ENCODE measurements at places on chromosomes 2 and 18. TPM values are rescaled to one million over a fixed set of nuclear protein-coding genes. Genes with fewer than 3 reads are reported as not detected.
A peak's percentile ranks its signal among the peaks of the same experiment; 100 is the strongest.

DNA sequence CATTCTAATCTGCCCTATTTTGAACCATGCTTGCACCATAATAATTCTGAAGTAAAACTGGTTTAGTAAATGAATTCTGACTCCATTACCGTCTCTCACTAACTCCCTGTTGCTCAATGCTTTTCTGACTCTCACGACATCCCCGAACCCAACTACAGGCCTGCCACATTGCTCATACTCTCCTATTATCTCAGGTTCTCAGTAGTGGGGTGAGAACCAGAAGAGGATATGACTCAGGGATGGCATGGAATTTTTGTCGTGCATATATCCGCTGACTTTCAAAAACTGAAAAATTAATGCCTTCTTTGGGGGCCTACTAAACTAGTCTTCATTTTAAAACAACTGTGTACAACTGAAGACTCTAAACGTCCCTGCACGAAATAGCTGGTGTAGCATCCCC is 34.3 kb downstream of the NETO1 start:
- no peaks in the 10 kb centered on the region for H3K4me1 ChIP-seq
- no peak for DNase-seq
- H3K36me3 ChIP-seq: no peaks in the 10 kb centered on the region
- H3K27me3 ChIP-seq: no peaks in the 10 kb centered on the region
- no peak overlapping the region for H3K4me3 ChIP-seq

- no peak overlapping the region for H3K27ac ChIP-seq
- no peak overlapping the region for H3K4me3 ChIP-seq
- H3K36me3 ChIP-seq: no peaks in the 10 kb centered on the region
- H3K27me3 ChIP-seq: no peaks in the 10 kb centered on the region
- DNase-seq: no peak
Observed at GRCh38 chr2:72415781-72416475, 268.3 kb upstream of the CYP26B1 start.

- no peaks in the 10 kb centered on the region for H3K4me1 ChIP-seq
- no peak overlapping the region for H3K4me3 ChIP-seq
- DNase-seq: no peak
- H3K27me3 ChIP-seq: no peaks in the 10 kb centered on the region
- no peak overlapping the region for H3K27ac ChIP-seq
Observed at GRCh38 chr2:29777161-29777560, 144.2 kb downstream of the ALK start.

GRCh38 chr2:38835990-38836389 is 39.7 kb downstream of the DHX57 start:
- H3K4me1 ChIP-seq: no peaks in the 10 kb centered on the region
- no peak for DNase-seq
- peaks cover 2% of the 10 kb centered on the region for H3K36me3 ChIP-seq

GRCh38 chr2:121804340-121804739 is 48.9 kb downstream of the TSN start:
- no peaks in the 10 kb centered on the region for H3K4me1 ChIP-seq
- DNase-seq: no peak
- no peak overlapping the region for H3K4me3 ChIP-seq
- H3K36me3 ChIP-seq: no peaks in the 10 kb centered on the region
- H3K27ac ChIP-seq: no peak overlapping the region

GRCh38 chr18:43158381-43158780 is 42.9 kb upstream of the RIT2 start:
- no peaks in the 10 kb centered on the region for H3K27me3 ChIP-seq
- H3K36me3 ChIP-seq: no peaks in the 10 kb centered on the region
- H3K4me1 ChIP-seq: no peaks in the 10 kb centered on the region
- no peak overlapping the region for H3K27ac ChIP-seq
- H3K4me3 ChIP-seq: no peak overlapping the region

DNA sequence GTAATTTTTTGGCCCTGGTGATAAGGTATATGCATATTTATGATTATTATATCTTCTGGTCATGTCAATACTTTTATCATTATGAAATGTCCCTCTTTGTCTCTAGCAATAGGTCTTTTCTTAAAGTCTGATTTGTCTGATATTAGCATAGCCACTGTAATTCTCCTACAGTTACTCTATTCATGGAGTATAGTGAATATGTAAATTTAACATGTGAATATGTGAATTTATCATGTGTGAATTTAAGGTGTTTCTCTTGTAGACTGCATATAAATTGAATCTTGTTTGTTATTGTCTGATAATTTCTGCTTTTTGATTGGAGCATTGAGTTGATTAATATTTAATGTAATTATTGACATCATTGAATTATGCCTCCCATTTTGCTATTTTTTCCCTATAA is 259.4 kb downstream of the HRH4 start:
- no peak overlapping the region for H3K4me3 ChIP-seq
- no peaks in the 10 kb centered on the region for H3K4me1 ChIP-seq
- H3K27me3 ChIP-seq: no peaks in the 10 kb centered on the region
- H3K36me3 ChIP-seq: no peaks in the 10 kb centered on the region

DNA sequence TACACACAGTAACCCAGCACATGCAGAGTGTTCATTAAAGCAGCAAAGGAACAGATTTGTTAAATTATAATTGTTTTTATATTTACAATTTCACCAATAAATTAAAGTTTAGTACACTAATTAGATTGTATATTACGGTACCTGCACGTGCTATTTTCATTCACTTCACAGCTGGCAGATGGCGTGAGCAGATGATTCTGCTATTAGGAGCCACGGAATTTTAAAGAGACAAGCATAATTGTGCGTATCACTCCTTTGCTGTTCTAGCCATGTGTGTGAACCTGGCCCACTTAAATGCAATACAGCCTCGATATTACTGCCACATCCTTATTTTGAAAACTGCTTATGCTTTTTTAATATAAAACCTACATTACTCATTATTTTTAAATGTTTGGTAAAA is 332.8 kb upstream of the SOX11 start:
- no peaks in the 10 kb centered on the region for H3K36me3 ChIP-seq
- H3K4me1 ChIP-seq: no peaks in the 10 kb centered on the region
- no peaks in the 10 kb centered on the region for H3K27me3 ChIP-seq
- no peak overlapping the region for H3K27ac ChIP-seq
- H3K4me3 ChIP-seq: no peak overlapping the region

- H3K36me3 ChIP-seq: no peaks in the 10 kb centered on the region
- H3K4me3 ChIP-seq: no peak overlapping the region
- H3K4me1 ChIP-seq: no peaks in the 10 kb centered on the region
- no peak overlapping the region for H3K27ac ChIP-seq
Observed at GRCh38 chr2:96143848-96144480, 1.3 kb downstream of the DUSP2 start.

- H3K4me3 ChIP-seq: peak overlapping the region; percentile 58
- no peak overlapping the region for H3K27ac ChIP-seq
- no peak for DNase-seq
- H3K4me1 ChIP-seq: no peaks in the 10 kb centered on the region
- no peaks in the 10 kb centered on the region for H3K27me3 ChIP-seq
Observed at GRCh38 chr2:227163485-227163997, 464 bp downstream of the COL4A4 start.

GRCh38 chr18:70330887-70331286 is 42.0 kb downstream of the SOCS6 start:
- H3K4me1 ChIP-seq: no peaks in the 10 kb centered on the region
- no peaks in the 10 kb centered on the region for H3K27me3 ChIP-seq
- H3K36me3 ChIP-seq: no peaks in the 10 kb centered on the region
- H3K4me3 ChIP-seq: no peak overlapping the region
- no peak for DNase-seq
- no peak overlapping the region for H3K27ac ChIP-seq

DNA sequence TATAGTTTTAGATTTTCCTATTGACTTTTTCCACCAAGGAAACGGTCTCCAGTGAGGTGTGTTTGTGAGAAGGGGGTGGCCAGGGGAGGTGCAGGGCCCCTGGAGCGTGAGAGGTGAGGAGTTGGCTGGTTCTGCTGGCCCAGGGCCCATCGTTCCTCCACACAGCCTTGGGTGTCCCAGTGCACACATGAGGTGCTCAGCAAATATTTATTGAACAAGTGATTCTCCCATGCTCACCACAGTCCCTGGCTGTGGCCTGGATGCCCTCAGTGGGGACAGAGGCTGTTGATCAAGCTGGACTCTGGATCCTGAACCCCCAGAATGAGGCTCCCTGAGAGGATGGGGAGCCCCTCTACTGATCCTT is 5.0 kb downstream of the HAAO start:
- peak overlapping the region; percentile 98 for H3K27ac ChIP-seq
- peak overlapping the region; percentile 23 for H3K4me3 ChIP-seq
- H3K27me3 ChIP-seq: no peaks in the 10 kb centered on the region
- peak; percentile 67 for DNase-seq
- no peaks in the 10 kb centered on the region for H3K36me3 ChIP-seq
- H3K4me1 ChIP-seq: no peaks in the 10 kb centered on the region

DNA sequence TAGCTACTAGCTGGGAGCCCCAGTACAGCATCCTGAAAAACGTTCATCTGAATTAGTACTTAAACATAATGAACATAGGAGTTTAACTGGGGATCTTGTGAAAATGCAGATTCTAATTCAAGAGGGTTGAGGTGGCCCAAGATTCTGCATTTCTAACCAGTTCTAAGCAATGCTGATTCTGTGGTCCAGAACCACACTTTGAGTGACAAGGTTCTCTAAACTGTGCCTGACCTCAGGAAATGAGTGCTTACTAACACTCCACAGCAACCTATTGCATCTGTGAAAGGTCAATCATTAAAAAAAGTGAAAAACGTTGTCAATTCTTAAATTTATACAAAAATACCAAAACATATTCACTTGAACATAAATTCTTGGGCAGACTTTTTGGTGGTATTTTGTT is 157.1 kb upstream of the ZFP36L2 start:
- no peaks in the 10 kb centered on the region for H3K36me3 ChIP-seq
- H3K27me3 ChIP-seq: no peaks in the 10 kb centered on the region
- no peak for DNase-seq

DNA sequence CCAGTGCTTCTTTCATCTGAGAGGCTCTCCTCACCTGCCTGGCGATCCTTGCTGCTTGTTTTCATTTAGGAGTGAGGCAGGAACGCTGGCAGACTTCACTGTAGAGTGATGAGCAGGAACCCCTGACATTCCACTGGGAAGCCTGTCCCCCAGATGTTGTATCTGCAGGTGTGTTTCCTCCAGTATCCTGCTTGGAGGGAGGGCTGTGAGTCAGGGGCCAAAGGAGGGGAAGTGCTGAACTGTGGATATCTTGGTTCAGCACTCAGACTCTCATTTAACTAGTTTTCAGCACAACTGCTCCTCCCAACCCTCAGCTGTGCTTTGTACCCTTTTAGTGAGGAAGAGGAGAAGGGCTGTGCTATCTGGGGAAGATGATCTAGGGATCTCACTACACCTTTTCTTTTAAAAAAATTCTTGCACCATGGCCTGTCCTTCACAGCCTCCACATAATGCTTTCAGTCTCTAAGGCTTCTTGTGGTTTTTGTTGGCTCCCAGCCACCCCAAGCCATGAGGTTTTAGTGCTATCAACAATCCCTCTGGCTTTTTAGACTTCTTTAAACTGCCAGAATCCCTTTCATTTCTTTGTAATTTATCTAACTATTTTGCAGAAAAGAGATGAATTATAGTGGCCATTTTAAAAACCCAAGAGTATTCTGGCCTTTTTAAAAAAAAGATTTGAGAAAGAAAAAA is 11.2 kb downstream of the ANKAR start:
- DNase-seq: no peak
- H3K4me3 ChIP-seq: no peak overlapping the region
- H3K4me1 ChIP-seq: no peaks in the 10 kb centered on the region
- no peak overlapping the region for H3K27ac ChIP-seq
- H3K36me3 ChIP-seq: no peaks in the 10 kb centered on the region
- H3K27me3 ChIP-seq: no peaks in the 10 kb centered on the region

- H3K27me3 ChIP-seq: no peaks in the 10 kb centered on the region
- no peak for DNase-seq
- H3K4me3 ChIP-seq: no peak overlapping the region
- no peak overlapping the region for H3K27ac ChIP-seq
Observed at GRCh38 chr18:51089691-51090090, 59.7 kb downstream of the SMAD4 start.

DNA sequence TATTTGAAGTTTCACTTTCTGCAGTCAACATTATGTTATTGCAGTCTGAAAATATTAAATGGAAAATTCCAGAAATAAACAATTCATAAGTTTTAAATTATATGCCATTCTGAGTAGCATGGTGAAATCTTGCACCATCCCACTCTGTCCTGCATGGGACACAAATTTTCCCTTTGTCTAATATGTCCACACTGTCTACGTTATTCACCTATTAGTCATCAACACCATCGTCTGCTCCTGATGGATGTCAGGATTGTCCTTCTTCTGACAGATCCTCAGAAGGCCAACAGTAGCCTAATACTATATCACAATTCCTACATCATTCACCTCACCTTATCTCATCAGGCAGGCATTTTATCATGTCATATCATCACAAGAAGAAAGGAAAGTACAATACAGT is 163.1 kb downstream of the TXNL1 start:
- no peaks in the 10 kb centered on the region for H3K27me3 ChIP-seq
- H3K4me3 ChIP-seq: no peak overlapping the region
- no peak overlapping the region for H3K27ac ChIP-seq

The KYNU gene
- 44.3 TPM for total RNA-seq

The KIF1A gene
- total RNA-seq: 0.83 TPM

The GALM gene
- total RNA-seq: 39.3 TPM

The ZNF519 gene
- 1.2 TPM for total RNA-seq

The RBM44 gene
- 0.24 TPM for total RNA-seq

Measured in right lobe of liver (tissue), 6 donors.